Colonic mucosa (tissue), 4 donors: ENCODE measurements at places on chromosomes 5 and 9. TPM values are rescaled to one million over a fixed set of nuclear protein-coding genes. Genes with fewer than 3 reads are reported as not detected.

DNA sequence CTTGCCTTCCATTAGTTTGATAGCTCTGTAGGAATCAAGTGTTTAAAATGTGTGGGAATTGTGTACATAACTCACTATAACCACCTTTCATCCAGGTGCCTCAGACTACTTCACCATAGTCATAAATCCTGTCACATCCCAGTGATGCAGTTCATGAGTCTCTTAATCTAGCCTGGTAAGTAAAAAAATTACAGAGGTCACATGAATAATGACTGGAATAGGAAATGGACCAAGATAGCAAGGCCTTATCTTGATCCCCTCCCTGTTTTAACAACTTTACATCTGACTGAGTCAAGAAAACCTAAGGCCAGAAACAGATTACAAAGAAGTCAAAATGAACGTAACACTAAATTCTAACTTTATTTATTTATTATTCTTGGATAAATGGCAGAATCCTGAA lies 1.5 kb upstream of the RNF145 start:
- DNase-seq = no peak

DNA sequence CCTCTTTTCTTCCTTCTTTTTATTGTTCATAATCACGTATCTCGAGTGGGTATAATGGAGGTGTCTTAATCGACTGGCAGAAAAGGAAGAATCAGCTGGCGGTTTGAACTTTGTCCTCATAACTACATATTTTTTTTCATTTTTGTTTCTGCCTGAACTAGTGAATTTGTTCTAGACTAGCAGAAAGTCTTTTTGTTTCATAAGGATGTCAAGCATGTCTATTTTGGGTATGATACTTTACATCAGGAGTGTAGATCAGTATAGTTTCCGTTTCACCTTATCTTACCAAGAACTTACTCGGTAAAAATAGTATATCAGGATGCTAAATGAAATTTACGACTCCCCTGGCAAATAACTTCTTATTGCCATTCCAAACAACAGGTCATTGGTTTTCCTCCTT lies 278.9 kb downstream of the CHSY3 start:
- DNase-seq = no peak

DNA sequence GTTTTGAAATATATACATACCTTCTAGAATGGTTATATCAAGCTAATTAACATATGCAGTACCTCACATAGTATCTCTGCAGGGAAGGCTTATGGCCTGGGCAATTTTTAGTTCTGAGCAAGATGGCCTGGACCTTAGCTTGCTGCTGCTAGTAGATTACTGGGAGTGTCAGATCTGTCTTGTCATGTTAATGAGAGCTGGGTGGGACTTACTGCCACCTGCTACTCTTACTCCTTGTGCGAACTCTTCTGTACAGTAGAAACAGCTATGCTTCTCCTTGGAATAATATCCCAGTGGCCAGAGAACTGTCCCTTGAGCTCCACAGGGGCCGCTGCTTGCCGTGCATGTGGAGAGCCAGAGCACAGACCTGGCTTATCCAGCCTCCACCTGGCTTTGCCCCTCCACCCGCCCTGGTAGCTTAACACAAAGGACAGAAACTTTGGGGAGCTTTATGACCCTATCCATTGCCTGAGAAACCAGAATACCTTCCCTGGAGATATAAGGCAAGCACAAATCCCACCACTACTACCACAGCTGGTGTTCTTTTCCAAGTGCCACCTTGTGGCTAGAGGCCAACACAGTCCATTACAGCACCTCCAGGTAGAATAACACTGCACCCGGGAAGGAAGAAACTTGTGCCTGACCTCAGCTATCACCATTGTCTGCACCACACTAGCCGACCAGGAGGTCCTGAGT lies 74.4 kb upstream of the RUSC2 start:
- no peak for DNase-seq

DNA sequence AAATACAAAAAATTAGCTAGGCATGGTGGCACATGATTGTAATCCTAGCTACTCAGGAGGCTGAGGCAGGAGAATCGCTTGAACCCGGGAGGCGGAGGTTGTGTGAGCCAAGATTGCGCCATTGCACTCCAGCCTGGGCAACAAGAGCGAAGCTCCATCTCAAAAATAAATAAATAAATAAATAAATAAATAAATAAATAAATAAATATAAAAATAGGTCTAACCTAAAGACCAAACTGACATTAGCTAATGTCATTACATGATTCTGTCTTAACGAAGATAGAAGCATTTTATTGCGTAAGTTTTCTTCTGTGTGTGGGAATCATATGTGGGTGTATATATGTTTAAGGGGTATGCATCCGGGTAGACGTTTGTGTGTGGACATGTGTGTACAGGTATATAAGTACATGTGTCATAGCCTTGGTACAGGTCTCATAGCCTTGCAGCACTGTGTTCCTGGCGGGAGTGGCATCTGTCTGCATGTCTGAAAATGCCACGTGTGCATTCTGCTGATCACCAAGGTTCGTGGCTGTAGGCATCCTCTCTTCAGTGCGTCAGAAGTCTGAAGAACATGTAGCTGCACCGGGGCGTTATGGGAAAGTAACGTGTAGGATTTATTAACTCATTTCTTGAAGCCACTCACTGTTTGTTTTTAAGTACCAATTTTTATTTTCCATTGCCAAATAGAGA lies 298.1 kb downstream of the NR3C1 start:
- no peak for DNase-seq

GRCh38 chr5:15366676-15367391 lies 133.1 kb upstream of the FBXL7 start:
- DNase-seq = no peak

DNA sequence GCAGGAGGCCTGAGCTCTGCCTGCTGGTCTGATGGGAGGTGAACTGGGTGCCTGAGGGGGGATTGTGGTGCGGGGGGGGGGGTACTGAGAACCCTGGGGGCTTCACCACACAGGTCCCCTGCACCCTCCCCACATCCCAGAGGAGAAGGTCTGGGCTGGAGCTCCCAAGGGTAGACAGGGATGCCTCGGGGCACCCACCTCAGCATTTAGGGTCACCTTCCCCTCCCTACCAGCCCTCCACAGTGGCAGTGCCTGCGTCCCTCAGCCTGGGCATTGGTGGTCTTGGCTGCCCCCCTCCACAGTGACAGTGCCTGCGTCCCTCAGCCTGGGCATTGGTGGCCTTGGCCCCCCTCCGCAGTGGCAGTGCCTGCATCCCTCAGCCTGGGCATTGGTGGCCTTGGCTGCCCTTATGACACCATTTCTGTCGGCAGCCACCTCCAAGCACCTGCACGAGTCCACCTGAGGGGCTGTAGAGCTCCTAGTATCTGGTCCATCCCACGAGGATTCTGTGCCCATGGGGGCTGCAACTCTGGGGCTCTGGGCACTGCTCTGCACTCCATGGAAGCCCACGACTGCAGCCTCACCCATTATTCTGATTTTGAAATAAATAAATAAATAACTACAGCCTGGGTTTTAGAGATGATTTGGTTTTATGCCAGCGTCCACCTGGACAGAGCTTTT lies 21.5 kb downstream of the NKD2 start:
- no peak for DNase-seq

GRCh38 chr5:114418176-114419066 lies 56.6 kb downstream of the KCNN2 start:
- no peak for DNase-seq

Gene C9
- total RNA-seq = not detected

Gene NFX1
- total RNA-seq = 27.6 TPM

Gene ARL14EPL
- not detected for total RNA-seq

Gene PCDHGB2
- 0.47 TPM for total RNA-seq
